ENCODE measurements at places on chromosomes 12 and 14.

DNA sequence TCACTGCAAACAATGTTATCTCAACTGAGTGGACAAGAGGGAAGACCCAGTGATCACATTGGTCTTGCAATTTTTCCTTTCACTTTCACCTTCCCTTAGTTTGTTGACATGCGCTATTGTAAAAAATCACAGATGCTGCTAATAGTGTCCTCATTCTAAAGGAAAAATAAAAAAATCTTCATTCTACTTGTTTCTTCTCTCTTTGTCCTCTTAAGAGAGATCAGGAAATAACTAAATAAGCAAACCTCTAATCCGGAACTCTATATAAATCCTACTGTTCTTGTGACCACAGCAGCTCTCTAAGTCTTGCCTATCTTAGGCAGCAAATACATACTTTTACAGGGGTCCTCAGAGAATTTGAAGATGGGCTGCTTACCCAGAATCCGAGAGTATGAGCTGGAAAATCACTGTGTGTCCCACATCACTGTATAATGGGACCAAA lies 257.7 kb downstream of the NAV3 start:
- no peak for DNase-seq

DNA sequence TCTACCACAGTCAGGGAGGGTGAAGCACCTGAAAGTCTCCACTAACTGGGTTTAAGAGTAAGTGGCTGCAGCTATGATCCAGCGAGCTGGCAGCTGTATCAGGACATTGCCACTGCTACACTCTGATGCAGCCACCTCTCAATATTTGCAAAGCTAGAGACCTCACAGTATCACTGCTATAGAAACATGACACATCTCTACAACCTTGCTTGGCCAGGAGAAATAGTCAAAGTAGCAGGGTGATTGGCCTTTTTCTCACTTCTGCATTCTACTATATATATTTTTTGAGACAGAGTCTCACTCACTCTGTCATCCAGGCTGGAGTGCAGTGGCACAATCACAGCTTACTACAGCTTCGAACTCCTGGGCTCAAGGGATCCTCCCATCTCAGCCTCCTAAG lies 9.3 kb upstream of the FMNL3 start:
- no peak for DNase-seq

DNA sequence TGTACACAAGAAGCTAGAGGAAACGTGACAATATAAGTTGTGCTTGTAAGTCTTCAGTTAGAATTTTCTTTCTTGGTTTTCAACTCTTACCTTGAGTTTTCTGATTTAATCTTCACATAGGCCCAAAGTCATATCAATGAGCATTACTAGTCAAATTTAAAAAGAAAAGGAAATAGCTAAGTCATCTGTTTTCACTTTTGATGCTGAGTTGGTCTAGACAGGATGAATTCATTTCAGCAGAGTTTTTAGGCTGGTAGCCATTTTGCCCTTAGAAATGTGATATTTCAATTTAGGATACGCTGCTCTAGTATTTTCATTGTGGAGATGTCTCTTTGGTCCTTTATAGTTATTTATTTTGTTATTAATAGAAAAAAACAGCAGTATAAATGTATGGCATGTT lies 44.6 kb upstream of the KRAS start:
- no peak for DNase-seq

DNA sequence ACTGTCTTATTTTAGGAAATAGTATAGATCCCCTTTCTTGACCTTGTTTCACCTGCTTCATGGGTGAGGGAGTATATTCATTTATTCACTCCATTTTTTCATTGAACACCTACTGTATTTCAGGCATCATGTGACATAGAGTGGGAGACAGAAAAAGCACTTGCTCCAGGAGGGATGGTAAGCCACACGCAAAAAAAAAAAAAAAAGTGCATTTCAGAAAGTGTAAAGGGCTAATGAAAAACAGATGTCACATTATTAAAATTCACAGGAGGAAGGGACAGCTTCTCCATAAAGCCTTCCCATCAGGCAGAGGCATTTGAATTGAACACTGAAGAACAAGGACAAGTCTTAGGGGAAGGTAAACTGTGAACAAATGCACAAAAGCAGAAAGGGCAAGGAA lies 7.5 kb downstream of the SLC8A3 start:
- DNase-seq = no peak

DNA sequence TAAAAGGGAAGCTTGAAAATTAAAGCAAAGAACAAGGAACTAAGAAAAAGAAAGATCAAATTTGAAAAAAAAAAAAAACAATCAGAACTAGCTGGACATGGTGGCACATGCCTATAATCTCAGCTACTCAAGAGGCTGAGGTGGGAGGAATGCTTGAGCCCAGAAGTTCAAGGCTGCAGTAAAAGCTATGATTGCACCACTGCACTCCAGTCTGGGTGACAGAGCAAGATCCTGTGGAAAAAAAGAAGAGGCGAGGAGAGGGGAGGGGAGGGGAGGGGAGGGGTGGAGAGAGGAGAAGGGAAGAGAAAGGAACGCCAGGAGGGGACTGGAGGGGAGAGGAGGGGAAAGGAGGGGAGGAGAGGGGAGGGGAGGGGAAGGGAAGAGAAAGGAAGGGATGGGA lies 43.0 kb downstream of the EEA1 start:
- DNase-seq = no peak

All from stimulated activated CD8-positive, alpha-beta memory T cell treated with anti-CD3 and anti-CD28 coated beads, Interleukin-7, amount 100 ng/mL, for 48 hours (primary cell).